ENCODE measurements at places on chromosomes 2 and 18. TPM values are rescaled to one million over a fixed set of nuclear protein-coding genes. Genes with fewer than 3 reads are reported as not detected.

Gene CYP27A1
- total RNA-seq, result 10.5 TPM

Gene CFAP65
- not detected for total RNA-seq

DNA sequence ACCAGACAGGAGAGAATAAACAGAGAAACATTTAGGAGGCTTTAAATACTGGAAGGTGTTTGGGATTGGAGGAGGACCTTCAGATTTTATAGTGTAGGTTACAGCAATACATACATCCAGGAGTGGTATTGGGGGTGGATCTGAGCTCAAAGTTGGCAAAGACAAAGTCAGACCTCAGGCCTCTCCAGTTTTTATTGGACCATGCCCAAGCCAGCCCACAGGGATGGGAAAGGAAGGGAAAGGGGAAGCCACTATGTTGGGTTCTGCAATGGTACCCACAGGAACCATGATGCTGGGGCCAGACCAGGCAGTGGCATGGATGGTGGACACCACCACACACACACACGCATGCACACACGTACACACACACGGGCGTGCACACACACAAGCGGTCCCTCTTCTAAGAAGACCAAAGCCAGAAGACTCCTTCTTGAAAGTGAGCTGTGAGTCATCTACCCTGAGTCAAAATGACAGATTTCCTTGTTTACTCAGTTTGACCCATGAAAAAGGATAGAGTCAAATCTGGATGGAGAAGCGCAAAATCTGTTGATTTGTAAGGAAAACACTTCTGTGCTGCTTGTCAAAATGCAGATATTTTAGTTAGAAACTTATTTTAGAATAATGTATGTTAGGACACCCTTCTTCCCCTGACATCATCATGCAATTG lies 87.9 kb downstream of the TRABD2A start:
- no peak for DNase-seq

- no peak for DNase-seq
These were observed 20.7 kb downstream of the SFT2D3 start for GRCh38 chr2:127721978-127722355.

Gene BCL11A
- total RNA-seq, result 31.6 TPM

Gene MRPL33
- 356 TPM for total RNA-seq
